ENCODE measurements at places on chromosomes 5 and 9. TPM values are rescaled to one million over a fixed set of nuclear protein-coding genes. Genes with fewer than 3 reads are reported as not detected.

GRCh38 chr5:173916233-173916632 is 28.1 kb downstream of the CPEB4 start:
- H3K27me3 ChIP-seq = no peaks in the 10 kb centered on the region
- no peak for DNase-seq
- H3K4me1 ChIP-seq = peaks cover 5% of the 10 kb centered on the region
- H3K27ac ChIP-seq = peak overlapping the region; percentile 14
- no peak overlapping the region for H3K4me3 ChIP-seq

DNA sequence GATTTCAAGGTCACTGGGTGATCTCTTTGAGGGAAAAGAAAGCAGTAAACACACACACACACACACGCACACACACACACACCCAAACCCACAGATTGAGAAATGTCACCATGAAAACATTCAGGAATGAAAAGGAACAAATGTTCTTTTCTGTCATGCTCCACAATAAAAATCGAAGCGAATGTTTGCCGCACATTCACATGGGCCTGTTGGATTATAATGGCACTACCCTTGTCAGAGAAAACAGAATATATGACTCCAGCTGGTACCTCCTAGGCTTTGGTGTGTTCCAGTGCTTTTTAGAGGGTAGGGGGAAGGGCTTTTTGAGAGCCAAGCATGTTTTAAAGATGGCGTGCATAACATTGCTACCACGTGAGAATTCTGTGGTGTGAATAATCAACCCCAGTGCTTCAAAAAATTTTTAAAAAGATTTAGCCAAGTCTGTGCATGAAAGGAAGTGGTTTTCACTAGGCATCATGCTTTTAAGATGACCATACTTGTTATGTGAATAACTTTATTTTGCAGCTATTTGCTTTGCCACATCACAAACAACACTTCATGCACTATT is 120.8 kb upstream of the ZNF608 start:
- H3K36me3 ChIP-seq = no peaks in the 10 kb centered on the region
- H3K27ac ChIP-seq = no peak overlapping the region
- peaks cover 7% of the 10 kb centered on the region for H3K4me1 ChIP-seq

Gene EFNA5
- not detected for total RNA-seq

- H3K27me3 ChIP-seq = peaks cover 10% of the 10 kb centered on the region
- no peak overlapping the region for H3K4me3 ChIP-seq
- DNase-seq = no peak
- no peak overlapping the region for H3K27ac ChIP-seq
These were observed 81.6 kb downstream of the ADAMTS16 start for GRCh38 chr5:5221724-5222123.

GRCh38 chr9:110545705-110546104 is 33.8 kb downstream of the SVEP1 start:
- H3K4me1 ChIP-seq = no peaks in the 10 kb centered on the region
- DNase-seq = no peak
- no peak overlapping the region for H3K4me3 ChIP-seq

Gene ARL14EPL
- total RNA-seq = not detected

GRCh38 chr9:90306158-90306557 is 336.5 kb downstream of the DIRAS2 start:
- no peaks in the 10 kb centered on the region for H3K4me1 ChIP-seq
- H3K27ac ChIP-seq = no peak overlapping the region
- H3K27me3 ChIP-seq = peaks cover 15% of the 10 kb centered on the region
- no peaks in the 10 kb centered on the region for H3K36me3 ChIP-seq
- no peak for DNase-seq
- H3K4me3 ChIP-seq = no peak overlapping the region

Gene IL5
- total RNA-seq = 0.69 TPM

DNA sequence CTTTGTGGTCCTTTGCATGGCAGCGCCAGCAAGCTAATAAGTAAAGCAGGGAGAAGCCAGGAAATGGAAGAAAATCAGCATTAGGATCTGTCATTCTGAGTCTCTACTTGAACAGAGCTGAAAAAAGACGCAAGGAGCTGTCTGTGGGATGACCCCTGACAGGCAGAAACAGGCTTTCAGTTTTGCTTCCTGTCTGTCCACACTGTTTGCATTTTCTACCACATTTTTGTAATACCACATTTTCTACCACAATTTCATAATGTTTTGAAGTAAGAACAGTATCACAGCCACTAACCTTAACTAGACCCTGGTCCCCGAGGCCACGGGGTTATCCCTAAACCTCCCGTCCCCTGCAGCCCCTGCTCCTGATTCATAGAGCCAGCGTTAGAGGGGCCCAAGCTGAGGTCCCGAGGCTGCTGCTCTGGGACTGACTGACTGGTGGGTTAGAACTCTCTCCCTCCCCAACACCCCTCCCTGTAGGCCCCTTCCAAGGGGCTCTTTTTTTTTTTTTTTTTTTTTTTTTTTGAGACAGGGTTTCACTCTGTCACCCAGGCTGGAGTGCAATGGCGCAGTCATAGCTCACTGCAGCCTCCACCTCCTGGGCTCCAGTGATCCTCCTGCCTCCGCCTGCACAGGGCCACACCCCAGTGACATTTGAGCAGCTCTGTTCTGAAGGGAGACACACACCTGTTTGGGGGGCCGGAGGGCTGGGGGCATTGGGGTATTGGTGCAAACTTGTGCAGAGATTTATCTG is 4.0 kb upstream of the CLIC3 start:
- DNase-seq = peak; percentile 58
- H3K36me3 ChIP-seq = no peaks in the 10 kb centered on the region
- peaks cover 6% of the 10 kb centered on the region for H3K27me3 ChIP-seq
- peaks cover 25% of the 10 kb centered on the region for H3K4me1 ChIP-seq
- H3K27ac ChIP-seq = no peak overlapping the region

DNA sequence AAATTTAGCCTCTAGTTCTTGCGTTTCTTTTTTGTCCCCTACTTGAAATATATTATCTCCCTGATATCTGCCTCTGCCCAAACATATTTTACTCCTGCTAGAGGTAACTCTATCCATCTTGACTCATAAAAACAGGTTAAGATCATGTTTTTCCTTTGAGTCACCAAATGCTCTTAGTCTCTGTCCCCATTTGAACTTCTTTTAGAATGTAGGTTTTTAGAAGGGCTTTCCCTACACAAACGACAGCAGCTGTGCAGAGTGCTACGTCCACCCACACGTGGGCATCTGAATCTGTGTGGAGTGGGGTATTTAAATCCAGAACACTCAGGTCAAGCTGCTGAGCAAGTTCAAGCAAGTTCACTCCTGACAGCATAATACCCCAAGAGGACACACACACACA is 2.2 kb downstream of the HSD17B3 start:
- H3K4me3 ChIP-seq = no peak overlapping the region
- H3K4me1 ChIP-seq = no peaks in the 10 kb centered on the region
- H3K36me3 ChIP-seq = no peaks in the 10 kb centered on the region
- H3K27me3 ChIP-seq = no peaks in the 10 kb centered on the region
- no peak overlapping the region for H3K27ac ChIP-seq

Gene PRDM12
- 0.09 TPM for total RNA-seq

DNA sequence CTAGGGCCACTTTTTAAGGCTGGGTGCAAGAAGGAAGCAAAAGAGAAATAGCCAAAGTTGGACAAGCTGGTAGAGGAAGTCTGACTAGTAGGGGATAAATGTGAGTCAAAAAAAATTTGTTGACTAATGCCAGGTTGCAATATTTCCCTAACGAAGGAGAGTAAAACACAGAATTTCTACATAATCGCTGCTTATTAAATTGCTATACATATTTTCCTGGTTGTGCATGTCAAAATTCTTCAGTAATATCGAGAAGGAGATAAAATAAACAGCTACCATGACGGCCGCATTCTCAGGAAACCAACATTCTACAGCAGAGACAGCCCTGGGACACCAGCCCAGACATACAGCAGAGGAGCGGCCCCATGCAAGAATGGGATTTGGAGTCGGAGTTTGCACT is 148.3 kb downstream of the ESM1 start:
- H3K27ac ChIP-seq = no peak overlapping the region
- no peaks in the 10 kb centered on the region for H3K27me3 ChIP-seq
- H3K4me3 ChIP-seq = no peak overlapping the region
- peaks cover 14% of the 10 kb centered on the region for H3K4me1 ChIP-seq

- no peaks in the 10 kb centered on the region for H3K36me3 ChIP-seq
- H3K27me3 ChIP-seq = peaks cover 17% of the 10 kb centered on the region
- no peak for DNase-seq
These were observed 22.4 kb upstream of the NREP start for GRCh38 chr5:111779260-111779921.

GRCh38 chr9:130751631-130752355 is 58.2 kb downstream of the EXOSC2 start:
- no peak overlapping the region for H3K4me3 ChIP-seq
- H3K4me1 ChIP-seq = peaks cover 4% of the 10 kb centered on the region
- H3K36me3 ChIP-seq = no peaks in the 10 kb centered on the region
- H3K27me3 ChIP-seq = no peaks in the 10 kb centered on the region
- H3K27ac ChIP-seq = no peak overlapping the region

GRCh38 chr5:151058891-151059489 is 21.8 kb downstream of the TNIP1 start:
- peaks cover 53% of the 10 kb centered on the region for H3K4me1 ChIP-seq
- peaks cover 94% of the 10 kb centered on the region for H3K36me3 ChIP-seq
- DNase-seq = no peak
- H3K4me3 ChIP-seq = peak overlapping the region; percentile 36
- no peaks in the 10 kb centered on the region for H3K27me3 ChIP-seq

GRCh38 chr9:17361378-17361777 is 217.5 kb upstream of the SH3GL2 start:
- no peak overlapping the region for H3K4me3 ChIP-seq
- no peaks in the 10 kb centered on the region for H3K4me1 ChIP-seq
- no peak for DNase-seq
- no peaks in the 10 kb centered on the region for H3K27me3 ChIP-seq

DNA sequence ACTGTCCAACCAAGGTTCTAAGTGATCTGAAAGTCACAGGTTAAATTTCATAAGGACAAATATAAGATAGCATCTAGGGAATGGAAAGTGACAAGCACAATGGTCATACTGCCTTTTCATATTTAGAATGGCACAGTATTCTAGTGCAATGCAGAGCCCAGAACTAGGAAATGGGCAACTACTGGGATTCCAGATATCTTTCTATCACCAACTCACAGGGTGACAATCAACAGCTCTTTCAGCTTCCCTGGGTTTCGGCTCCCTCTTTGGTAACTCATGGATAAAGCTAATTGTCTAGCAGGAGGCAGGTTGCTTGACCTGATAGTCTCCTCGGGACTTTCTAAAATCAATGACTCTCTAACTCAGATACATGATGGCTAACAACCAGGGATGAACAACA is 60.4 kb downstream of the NR3C1 start:
- peaks cover 61% of the 10 kb centered on the region for H3K4me1 ChIP-seq
- H3K27me3 ChIP-seq = no peaks in the 10 kb centered on the region
- no peak overlapping the region for H3K4me3 ChIP-seq

GRCh38 chr9:109251080-109251775 is 69.6 kb downstream of the EPB41L4B start:
- H3K4me1 ChIP-seq = no peaks in the 10 kb centered on the region
- peaks cover 2% of the 10 kb centered on the region for H3K27me3 ChIP-seq
- H3K36me3 ChIP-seq = no peaks in the 10 kb centered on the region
- no peak overlapping the region for H3K27ac ChIP-seq
- H3K4me3 ChIP-seq = no peak overlapping the region
- DNase-seq = no peak

DNA sequence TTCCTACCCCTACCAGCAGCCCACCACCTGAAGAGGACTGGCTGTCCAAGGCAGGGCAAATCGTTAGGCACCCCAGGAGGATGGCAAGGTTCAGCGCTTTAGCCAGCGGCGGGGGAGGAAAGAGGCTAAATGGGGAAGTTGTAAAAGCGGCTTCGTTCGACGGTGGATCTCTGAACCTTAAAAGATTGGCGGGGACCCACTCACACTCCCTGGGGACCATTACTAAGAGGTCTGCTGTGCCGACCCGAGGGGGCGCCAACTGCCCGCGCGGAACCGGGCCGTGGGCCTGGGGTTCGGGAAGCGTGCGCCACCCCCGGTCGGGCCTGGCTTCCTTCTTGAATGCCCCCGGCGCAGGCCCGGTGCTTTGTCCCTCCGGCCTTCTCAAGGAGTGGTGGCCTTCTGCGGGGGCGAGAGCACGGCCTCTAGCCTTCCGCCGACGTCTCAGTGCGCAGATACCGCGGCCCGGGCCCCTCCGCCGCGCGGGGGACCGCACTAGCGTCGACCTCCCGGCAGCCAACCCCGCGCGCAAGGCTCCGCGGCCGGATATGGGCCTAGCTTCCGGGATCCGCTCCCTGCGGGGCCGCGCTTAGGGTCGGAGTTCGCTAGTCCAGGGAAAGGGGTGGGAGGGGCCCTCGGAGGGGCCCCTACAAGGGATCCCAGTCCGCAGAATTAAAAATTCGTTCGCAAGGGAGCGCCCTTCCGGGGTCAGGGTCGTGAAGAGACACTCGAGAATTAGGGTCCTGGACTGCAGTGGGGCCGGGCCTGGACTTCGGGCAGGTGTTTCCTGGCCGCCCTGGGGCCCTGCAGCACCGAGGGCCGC is 10.5 kb downstream of the NR2F1-AS1 start:
- peaks cover 68% of the 10 kb centered on the region for H3K27me3 ChIP-seq
- no peaks in the 10 kb centered on the region for H3K36me3 ChIP-seq

Data from activated CD4-positive, alpha-beta T cell treated with anti-CD3 and anti-CD28 coated beads for 36 hours (primary cell).